ENCODE measurements at places on chromosomes 1 and 21. TPM values are rescaled to one million over a fixed set of nuclear protein-coding genes. Genes with fewer than 3 reads are reported as not detected.

Gene PKLR
- not detected for total RNA-seq

- DNase-seq = no peak
Measured at GRCh38 chr1:209769171-209769904, 13.5 kb downstream of the TRAF3IP3 start.

GRCh38 chr21:44024257-44024656 is 12.1 kb downstream of the TRAPPC10 start:
- no peak for DNase-seq

GRCh38 chr1:164671323-164671965 is 112.5 kb downstream of the PBX1 start:
- DNase-seq = no peak

Gene ADORA1
- 0.89 TPM for total RNA-seq

GRCh38 chr1:237300642-237301041 is 258.7 kb downstream of the RYR2 start:
- DNase-seq = no peak

Gene FMN2
- total RNA-seq = not detected

Gene C1QTNF12
- 4.1 TPM for total RNA-seq

All from HT-29 (cell line).